ENCODE measurements at places on chromosomes 1 and 21.

DNA sequence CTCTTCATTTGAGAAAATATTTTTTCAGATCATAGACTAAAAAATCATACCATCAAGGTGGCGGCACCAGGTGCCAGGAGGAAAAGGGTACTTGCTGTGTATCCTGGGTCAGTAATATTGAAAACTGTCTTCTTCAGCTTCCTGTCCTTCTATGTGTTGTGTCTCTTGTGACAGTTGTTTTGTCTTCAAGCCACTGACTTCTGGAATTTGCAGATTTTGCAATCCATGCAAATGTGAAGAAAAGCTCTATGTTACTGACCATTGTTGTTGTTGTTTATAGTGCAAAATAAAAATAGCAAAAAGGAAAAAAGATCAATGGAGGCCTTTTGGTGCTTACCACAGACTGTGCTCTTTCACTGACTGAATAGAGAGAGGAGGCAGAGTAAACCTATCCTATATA, 83.2 kb upstream of the RHOU start:
- DNase-seq = no peak

DNA sequence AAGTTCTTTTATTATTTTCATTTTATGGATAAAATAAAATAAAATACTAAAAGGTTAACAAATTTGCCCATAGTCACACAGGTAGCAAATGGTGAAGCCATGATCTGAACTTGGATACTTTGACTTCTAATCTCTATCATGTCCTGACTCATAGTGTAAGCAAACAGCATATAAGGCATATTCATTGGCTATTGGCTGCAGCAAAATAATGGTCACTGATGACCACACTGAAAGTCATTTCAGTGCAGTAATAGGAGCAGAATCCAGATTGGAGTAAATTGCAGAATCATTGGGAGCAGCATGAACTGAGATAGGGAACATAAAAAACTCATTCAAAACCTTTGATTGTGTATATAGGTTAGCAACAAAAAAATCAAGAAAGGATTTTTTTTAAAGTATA, 262.9 kb downstream of the PLA2G4A start:
- no peak for DNase-seq

DNA sequence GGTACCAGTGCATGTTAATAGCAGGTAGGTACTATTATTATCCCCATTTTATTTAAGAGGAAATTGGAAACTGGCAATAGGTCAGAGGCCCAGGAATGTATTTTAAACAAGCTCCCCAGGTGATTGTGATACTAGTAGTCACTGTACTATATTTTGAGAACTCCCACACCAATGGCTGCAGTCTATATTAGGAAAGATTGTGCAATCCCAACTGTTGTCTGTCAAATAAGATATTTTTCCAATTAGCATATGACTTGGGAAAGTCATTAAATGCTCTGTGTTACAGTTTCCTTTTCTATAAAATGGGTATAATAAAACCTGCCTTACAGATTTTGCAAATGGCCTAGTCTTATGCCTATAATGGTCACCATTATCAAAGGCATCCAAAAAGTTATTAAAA, 94.2 kb upstream of the DMRTA2 start:
- DNase-seq = no peak

DNA sequence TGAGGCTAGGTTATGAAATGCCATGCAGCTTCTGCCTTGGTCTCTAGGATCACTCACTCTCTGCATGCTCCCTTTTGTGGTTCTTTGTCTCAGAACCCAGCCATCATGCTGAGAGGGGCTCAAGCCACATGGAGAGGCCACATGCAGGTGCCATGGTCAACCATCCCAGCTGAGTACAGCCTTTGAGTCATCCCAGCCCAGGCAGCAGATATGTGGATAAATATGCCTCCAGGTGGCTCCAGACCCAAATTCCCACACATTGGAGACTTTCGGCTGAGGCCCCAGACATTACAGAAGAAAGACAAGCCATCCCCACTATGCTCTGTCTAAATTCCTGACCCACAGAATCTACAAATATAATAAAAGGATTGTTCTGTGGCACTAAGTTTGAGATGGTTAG, 102.0 kb downstream of the LHX9 start:
- no peak for DNase-seq

- DNase-seq = no peak
Observed at GRCh38 chr1:203165800-203166161, 9.8 kb downstream of the MYBPH start.

DNA sequence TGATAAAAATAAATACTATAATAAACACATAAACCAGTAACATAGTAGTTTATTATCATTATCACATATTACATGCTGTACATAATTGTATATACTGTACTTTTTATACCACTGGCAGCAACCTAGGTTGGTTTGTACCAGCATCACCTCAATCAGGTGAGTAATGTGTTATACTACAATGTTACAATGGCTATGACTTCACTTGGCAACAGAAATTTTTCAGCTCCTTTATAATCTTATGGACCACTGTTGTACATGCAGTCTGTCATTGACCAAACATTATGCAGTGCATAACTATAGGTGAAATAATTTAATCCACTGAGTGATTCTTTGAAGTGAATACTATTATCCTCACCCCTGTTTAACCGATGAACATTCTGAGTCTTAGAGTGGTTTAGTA, 44.5 kb downstream of the TNFSF4 start:
- no peak for DNase-seq

DNA sequence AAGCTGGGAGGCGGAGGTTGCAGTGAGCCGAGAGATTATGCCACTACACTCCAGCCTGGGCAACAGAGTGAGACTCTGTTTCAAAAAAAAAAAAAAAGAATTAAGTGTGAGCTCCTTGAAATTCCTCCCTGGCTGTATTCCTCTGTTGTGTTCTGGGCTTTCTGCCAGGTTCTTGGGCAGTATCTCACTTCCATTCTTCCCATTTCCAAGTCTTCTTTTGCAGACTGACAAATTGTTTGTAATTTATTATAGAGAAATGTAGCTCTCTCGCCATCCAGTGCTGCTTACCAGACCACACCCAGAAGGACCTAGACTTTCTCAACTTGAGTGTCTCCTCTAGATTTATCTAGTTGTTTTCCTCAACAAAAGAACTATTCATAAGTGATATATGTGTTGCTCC, 105.0 kb upstream of the ADGRL2 start:
- DNase-seq = no peak

- DNase-seq = no peak
Observed at GRCh38 chr1:2941907-2942306, 79.4 kb upstream of the ACTRT2 start.

DNA sequence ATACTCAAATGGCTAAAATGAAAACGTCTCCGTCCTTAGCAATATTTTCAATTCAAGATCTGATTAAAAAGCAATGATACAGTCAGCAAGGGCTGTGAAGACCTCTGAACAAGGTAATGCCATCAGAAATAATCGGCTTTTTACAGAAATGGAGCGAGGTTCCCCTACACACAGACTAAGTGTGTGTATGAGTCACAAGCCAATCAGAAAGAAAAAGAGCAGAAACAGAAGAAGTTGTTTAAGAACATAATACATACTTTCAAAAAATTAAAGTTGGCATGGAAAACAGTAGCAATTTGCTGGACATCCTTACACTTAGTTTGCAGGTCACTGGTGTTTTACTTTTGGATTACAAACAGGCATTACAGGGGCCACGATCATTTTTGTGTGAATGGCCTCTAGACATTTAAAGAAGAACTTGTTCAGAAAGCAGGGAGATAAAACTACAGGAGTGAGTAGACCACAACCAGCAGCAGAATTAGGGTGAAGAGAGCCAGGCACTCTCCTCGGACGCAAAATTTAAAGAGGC, 350.0 kb upstream of the RUNX1 start:
- no peak for DNase-seq

DNA sequence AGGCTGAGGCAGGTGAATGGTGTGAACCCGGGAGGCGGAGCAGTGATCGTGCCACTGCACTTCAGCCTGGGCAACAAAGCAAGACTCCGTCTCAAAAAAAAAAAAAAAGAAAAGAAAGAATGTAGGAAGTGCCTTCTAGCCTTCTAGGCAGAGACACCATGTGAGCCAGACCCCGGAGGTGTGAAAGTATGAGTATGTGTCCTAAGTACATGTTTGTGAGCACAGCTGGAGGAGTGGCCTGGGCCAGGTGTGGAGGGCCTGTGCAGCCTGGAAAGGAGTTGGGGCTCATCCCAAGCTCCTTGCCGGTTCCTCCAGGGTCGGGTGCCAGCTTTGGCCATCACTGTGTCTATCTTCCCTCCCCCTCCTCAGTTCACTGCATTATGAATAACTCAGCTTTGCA, 13.0 kb downstream of the SOX13 start:
- DNase-seq = no peak

- DNase-seq = no peak
Observed at GRCh38 chr1:151963288-151963687, 30.4 kb downstream of the S100A10 start.

- no peak for DNase-seq
Observed at GRCh38 chr1:87174724-87175245, 153.9 kb upstream of the LMO4 start.

GRCh38 chr1:190154744-190155143, 322.9 kb downstream of the BRINP3 start:
- DNase-seq = no peak

- no peak for DNase-seq
Observed at GRCh38 chr1:4394366-4394765, 260.0 kb upstream of the AJAP1 start.

- DNase-seq = no peak
Observed at GRCh38 chr1:227268943-227269342, 49.3 kb downstream of the CDC42BPA start.
